Suppressor macrophage treated with lipopolysaccharide for 1 hour (primary cell): ENCODE measurements at places on chromosomes 2 and 18.
A peak's percentile ranks its signal among the peaks of the same experiment; 100 is the strongest.

- DNase-seq = no peak
Measured at GRCh38 chr2:127986548-127987079, 41.2 kb downstream of the SAP130 start.

- DNase-seq = no peak
Measured at GRCh38 chr18:61770279-61770678, 122.5 kb downstream of the RNF152 start.

- no peak for DNase-seq
Measured at GRCh38 chr2:61543062-61543461, 4.9 kb upstream of the XPO1 start.

DNA sequence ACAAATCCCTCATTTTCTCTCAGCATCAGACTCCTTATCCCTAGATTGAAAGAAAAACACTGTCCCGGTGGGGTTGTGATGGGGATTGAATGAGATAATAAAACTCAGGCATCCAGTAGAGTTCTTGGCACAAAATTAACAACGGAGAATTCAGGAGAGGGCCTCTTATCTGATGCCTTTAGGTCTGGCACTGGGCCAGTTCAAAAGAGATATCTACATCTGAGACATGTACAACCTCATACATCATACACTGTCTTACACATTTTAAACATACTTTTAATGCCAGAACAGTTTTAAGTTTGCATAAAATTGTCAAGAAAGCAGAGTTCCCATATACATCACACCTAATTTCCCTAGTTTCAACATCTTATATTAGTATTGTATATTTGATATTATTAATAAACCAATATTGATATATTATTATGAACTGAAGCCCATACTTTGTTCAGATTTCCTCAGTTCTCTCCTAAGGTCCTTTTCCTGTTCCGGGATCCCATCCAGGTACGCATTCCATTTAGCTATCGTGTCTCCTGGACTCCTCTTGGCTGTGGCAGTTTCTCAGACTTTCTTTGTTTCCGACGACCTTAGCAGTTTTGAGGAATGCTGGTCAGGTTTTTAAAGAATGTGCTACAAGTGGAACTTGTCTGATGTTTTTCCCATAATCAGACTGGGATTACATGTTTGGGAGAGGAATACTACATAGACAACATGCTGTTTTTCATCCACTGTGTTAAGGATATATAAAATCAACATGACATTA lies 27.8 kb downstream of the NXPH2 start:
- no peak for DNase-seq

GRCh38 chr2:190376591-190377245 lies 31.4 kb upstream of the MFSD6 start:
- DNase-seq = no peak

GRCh38 chr18:63182861-63183260 lies 136.7 kb downstream of the BCL2 start:
- DNase-seq = no peak

DNA sequence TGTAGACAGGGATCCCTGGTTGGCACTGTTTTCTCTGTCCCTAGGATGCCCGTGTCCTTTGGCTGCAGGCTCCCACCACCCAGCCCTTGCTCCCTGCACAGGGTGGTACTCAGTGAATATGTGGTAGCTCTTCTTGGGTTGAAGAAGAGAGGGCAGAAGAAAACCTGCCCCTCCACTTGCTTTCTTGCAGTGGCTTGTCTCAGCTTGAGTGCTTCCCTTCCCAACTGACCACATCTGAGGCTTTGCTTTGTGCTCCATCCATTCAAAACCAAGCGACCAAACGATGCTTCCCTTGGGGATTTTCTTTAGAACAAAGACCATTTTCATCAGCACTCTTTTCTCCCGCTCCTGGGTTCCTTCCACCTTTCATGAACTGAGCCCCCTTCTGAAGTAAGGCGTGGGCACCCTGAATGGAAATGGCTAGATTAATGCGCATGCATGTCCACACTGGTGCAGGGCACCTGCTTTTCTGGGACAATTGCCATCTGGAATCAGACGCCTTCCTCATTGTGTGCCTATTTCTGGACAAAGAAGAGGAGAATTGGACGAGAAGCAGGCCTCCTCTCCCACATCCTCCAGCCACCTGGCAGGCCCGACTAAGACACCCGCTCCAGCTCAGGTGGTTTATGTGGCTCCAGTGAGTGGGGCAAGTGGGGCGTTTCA lies 59.1 kb downstream of the ARL4C start:
- no peak for DNase-seq

GRCh38 chr18:32889615-32890593 lies 117.1 kb upstream of the KLHL14 start:
- no peak for DNase-seq

- DNase-seq = no peak
Measured at GRCh38 chr18:44697315-44697714, 16.6 kb downstream of the SETBP1 start.

DNA sequence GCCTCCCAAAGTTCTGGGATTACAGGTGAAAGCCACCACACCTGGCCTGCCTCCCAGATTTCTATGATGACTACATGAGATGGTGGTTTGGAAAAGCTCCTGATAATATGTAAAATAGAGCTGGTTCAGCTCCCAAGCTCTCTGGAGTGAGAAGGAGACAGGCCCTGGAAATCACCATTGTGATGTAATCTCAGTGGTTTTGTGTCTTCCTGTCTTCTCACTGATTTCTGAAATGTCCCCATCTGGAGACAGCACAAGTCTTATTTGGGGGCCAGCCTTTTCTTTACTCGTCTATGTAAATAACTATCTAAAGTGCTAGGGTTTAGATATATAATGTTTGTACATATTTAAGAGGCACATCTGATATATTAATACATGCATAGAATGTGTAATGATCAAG lies 64.0 kb downstream of the CCNT2 start:
- peak; percentile 44 for DNase-seq

GRCh38 chr2:237090906-237091305 lies 5.2 kb downstream of the COPS8 start:
- DNase-seq = no peak

- no peak for DNase-seq
Measured at GRCh38 chr18:23266717-23267446, 131.6 kb downstream of the CABLES1 start.

DNA sequence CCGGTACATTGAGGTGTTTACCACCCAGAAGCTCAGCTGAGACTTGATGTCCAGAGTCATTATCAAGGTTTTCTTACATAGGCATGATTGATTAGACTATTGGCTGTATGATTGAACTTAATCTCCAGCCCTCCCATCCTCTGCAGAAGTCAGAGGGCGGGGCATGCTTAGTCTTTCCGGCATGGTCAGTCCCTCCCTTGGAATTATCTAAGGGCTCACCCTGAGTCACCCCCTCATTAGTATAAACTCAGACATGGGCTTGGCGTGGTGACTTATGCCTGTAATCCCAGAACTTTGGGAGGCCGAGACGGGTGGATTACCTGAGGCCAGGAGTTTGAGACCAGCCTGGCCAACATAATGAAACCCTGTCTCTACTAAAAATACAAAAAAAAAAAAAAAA lies 243.9 kb downstream of the VAPA start:
- no peak for DNase-seq

- no peak for DNase-seq
Measured at GRCh38 chr2:102506743-102507142, 33.7 kb downstream of the SLC9A4 start.

GRCh38 chr2:47896450-47896968 lies 9.8 kb downstream of the FBXO11 start:
- peak; percentile 44 for DNase-seq

DNA sequence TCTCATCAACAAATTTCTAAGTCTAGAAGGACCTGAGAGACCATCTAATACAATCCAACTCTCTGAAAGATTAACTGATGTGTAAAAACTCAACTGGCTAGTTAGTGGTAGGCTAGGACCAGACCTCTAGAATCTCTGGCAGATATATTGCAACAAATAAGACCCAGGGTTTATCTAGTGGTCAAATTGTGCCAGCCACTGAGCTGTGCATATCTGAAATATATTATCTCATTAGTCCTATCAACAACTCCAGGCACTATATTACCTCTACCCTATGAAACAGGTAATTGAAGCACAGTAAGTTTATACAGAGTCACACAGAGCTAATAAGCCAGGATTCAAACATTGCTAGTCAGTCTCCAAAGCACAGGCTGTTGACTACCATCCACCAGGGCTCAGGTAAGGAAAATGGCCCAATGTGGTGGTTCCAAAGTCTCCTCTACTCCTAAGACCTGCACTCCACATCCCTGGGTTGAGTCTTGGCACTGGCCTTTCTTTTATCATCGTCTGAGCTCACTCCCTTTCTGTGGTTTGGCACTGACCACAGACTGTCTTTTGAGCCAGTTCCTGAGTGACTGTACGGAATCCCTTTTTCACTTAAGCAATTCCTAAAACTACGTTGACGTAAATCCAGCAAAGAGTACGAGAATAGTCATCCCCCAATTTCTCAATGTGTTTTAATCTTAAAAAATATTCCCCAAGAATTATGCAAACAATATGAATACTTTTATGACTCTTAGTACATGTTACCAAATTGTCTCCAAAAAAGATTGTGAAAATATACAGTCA lies 11.9 kb upstream of the PID1 start:
- DNase-seq = peak; percentile 99

GRCh38 chr2:71070294-71071093 lies 2.0 kb downstream of the NAGK start:
- DNase-seq = peak; percentile 77

DNA sequence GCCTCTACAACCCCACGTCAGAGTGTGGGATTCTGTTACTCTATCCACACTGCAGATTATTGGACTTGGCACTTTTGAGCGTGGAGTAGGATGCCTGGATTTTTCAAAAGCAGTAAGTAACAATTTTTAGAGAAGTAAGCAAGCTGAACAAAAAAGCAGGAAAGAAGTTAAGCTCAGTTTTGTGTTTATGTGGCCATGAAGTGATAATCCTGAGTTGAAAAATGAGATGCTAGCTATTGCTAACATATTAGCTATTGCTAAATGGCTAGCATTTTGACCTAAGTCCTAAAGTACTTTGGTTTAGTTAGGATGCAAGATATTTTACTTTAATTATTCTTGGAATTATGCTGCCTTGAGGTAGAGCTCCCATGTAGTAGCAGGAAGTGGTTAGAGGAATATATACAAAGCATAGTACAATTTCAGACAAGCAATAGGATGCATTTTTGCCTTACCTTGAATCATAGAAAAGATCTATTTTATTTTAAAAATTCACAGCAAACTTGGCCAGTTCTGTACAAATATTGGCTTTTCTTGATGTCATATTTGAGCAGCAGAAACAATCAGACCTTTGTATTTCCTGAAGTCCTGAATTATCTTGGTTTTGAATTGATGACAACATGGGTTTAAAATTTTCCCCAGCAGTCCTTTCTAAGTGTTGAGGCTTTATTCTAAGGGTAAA lies 74.6 kb downstream of the COX7A2L start:
- no peak for DNase-seq

GRCh38 chr2:180494286-180494685 lies 486.1 kb upstream of the UBE2E3 start:
- DNase-seq = no peak

- DNase-seq = no peak
Measured at GRCh38 chr18:12043811-12044210, 49.8 kb upstream of the ANKRD62 start.

DNA sequence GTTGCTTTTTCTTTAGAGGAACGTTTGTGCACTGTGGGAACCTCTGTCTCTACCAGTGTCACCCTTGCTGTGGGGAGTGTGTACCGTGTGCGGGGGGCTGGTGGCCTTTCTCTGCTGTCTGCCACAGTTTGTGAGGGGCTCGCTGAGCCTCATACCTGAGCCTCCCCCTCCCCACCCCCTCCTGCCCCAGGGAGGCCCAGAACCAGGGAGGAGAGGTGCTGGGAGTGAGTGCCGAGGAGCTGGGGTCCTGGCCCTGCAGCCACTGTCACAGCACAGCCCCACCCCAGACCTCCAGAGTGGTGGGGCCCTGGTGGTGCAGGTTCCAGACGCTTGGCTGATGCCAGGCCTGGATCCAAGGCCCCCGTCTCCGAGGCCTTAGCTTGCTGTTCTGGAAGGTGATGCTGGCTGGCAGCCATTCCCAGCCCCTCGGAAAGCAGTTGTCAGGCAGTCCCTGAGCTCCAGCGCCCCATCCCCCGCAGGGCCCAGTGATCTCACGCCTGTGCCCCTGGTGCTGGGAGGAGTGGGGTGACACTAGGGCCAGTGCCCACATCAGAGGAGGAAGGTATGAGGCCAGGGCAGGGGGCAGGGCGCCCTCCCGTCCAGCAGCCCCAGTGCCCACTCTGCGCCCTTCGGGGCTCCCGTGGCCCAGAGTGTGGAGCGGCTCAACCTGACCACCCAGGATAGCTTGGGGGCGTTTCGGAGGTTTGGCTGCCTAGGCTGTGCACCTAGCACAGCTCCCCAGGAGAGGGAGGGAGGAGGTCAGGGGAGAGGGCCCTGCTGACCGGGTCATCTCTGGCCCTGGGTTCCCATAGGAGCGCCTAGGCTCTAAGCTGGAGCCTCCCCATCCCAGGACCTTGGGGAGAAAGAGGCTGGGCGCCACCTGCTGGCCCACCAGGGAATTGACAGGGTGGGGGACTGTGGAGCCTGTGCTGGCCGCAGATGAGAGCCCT lies 53.0 kb upstream of the ALPP start:
- peak; percentile 59 for DNase-seq

DNA sequence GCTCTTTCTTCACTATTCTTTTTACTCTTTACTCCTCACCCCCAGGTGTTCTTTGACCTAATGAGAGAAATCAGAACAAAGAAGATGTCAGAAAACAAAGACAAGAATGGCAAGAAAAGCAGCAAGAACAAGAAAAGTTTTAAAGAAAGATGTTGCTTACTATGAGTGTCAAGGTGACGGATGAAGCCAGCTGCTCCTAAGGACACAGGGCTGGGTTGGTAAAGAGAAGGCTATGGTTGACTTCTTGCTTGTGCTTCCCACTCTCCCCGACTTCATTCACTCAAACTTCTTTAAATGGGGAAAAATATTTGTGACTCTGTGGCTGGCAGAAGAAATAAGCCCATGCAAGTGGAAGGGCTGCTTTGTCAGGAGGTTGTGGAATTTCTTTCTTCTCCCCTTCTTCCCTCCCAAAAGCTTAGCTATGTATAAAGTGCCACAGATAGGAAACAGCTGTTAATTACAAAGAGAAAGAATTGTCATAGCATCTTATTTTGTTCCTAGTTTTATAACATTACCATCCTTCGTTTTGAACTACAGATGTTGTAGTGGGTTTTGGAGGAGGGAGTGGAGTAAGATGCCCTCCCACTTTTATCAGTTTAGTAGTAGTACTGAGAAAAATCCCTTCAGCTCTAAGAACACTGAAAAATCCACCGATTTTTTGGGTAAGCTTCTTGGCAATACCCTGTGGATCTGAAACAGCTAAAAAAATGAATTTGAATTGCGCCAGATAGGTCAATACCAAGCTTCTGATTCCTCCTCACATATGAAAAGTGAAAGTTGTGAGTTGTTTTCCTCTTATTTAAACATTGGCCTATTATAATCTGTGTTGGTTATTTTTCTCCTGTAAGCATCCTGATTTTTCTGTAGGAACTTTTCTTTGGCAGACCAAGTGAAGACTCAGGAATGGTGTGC lies 40.7 kb downstream of the RALB start:
- no peak for DNase-seq

DNA sequence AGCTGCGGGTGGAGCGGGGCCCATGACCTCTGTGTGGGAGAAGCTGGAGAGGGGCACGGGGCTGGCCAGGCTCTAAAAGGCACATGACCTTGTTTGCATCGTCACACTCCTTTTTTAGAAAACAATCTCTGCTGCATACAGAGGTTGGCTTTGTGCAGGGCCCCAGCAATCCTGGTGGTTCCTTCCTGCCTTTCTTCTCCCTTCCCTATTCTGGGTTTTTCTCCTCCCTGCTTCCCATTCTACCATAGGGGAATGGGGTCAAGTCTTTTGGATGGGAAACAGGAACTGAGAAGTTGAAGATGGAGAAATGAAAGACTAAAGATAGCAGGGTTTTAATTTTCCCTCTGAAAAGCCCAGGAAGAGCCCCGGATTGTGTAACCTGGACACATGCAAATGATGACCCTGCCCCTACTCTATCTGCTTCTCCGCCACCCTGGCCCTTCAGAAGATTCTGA lies 53.9 kb downstream of the ASAP2 start:
- DNase-seq = peak; percentile 92
